ENCODE measurements at places on chromosomes 11 and 22.

DNA sequence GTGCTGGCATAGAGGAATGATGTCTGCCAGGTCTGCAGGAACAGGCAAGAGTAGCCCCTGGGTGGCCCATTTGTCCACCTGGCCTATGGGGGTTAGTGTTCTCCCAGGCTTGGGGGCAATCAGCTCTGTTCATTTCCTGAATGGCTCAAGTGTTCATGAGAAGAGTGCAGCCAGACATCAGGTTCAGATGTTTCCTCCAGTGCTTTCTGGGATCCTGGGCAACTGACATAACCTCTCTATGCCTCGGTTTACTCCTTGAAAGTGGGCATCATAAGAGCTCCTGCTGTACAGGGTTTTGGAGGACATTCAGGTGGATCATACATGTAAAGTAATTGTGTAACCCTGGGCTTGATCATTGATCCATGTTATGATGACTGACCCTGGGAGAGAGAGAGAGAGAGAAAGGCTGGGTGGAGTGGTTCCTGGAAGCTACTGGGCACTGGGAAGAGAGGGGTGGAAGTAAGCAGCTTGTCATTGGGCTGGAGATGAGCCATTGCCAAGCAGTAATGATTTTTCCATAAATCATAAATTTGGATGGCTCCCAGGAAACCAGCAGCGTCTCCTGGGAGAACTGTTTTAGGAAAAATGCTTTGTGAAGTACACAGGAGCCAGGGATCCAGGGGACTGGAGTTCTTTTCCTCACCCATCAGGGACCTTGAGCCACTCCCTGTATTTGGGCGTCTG lies 30.2 kb upstream of the ACCSL start:
- DNase-seq = no peak

DNA sequence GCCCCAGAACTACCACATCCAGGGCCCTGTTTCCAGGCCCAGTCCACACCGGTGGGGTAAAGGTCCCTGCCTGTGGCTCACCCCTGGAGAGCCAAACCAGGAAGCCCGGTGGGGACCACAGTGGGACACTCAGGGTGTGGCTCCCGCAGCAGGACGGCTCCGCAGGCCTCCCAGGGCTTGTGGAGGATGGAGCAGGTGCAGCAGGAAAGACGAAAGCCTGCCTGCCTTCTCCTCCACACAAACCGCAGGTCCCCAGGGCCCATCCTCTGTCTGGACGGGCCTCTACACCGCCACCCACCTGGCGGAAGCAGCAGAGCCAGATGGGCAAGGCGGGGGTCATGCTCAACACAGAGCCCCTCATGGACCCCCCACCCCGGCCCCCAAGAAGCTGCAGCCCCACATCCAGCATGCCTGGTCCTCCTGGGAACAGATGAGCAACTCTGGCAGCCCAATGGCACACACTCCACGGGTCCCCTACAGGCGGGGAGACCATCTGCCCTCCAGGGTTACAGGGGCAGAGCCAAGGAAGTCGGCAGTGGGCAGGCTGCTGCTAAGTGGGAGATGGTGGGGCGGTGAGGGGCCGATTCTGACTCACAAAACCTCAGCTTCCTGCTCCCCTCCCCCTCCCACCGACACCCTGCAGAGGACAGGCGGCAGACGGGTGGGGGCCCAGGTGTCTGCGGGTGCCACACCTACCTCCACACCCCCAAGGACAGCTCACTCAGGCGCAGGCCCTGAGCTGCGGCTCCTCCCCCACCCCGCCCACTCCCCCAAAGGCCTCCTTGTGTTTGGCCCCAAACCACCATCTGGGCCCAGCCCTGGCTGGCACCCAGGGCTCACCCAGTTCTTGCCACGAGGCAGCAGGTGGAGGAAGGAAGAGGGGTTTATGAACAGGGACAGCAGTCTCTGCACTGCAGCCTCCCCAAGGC lies 5.2 kb downstream of the SBF1 start:
- DNase-seq = no peak

- peak; percentile 35 for DNase-seq
Measured at GRCh38 chr11:26753723-26754504, 32.1 kb upstream of the SLC5A12 start.

DNA sequence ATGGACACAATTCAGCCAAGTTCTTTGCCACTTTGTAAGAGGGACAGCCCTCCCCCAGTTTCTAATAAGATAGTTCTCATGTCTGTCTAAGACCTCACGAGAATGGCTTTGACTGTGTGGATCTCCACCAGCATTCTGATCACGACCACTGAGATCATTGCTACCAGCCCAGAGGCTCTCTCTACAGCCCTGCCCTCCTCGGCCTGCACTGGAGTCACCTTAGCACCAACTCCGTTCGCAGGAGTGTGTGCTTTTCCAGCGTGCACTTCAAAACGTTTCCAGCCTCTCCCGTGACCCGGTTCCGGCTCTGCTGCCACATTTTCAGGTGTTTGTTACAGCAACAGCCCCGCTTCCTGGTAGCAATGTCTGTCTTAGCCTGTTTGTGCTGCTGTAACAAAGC lies 26.2 kb downstream of the TSPAN32 start:
- DNase-seq = no peak

GRCh38 chr11:60504219-60504905 lies 10.8 kb upstream of the MS4A13 start:
- no peak for DNase-seq

- DNase-seq = no peak
Measured at GRCh38 chr11:64296236-64296635, 3.9 kb upstream of the CATSPERZ start.
